Stimulated activated CD8-positive, alpha-beta memory T cell treated with anti-CD3 and anti-CD28 coated beads, Interleukin-7, amount 100 ng/mL, for 1 hour (primary cell): ENCODE measurements at places on chromosomes 5 and 9.
A peak's percentile ranks its signal among the peaks of the same experiment; 100 is the strongest.

- DNase-seq, result no peak
Measured at GRCh38 chr9:99121604-99122003, 16.7 kb downstream of the TGFBR1 start.

GRCh38 chr5:165086465-165086864 is 1581.0 kb downstream of the MAT2B start:
- no peak for DNase-seq

DNA sequence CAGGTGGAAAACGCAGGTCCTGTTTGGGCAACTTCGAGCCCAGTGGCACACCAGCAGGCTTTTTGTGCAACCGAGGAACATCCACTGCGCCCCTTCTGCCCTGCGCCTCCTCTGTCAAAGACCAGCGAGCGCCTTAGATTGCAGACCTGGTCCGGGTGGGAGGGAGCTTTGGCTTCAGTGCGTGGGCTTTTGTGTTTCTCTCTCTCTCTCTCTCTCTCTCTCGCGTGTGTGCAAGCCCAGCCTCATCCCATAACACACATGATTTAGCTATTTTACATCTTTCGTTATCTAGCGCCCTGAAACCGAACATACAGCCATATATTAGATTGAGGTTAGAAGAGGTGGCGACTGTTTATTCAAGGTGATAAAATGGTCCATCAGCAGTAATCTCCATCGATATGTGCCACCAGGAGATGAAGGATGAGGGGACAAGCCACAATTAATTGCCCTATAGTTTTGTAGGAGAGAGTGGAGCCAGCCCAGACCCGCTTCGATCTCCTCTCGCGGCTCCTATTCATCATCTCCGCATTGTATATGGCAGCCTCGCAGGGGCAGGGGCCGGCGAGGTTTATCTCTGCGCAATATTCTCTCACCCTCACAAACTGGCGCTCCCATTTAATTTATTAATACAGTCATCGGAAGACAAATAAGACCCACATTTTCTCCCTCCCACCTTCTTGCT is 5.3 kb downstream of the PRDM6 start:
- DNase-seq, result no peak

- no peak for DNase-seq
Measured at GRCh38 chr9:13002740-13003139, 227.9 kb downstream of the LURAP1L start.

DNA sequence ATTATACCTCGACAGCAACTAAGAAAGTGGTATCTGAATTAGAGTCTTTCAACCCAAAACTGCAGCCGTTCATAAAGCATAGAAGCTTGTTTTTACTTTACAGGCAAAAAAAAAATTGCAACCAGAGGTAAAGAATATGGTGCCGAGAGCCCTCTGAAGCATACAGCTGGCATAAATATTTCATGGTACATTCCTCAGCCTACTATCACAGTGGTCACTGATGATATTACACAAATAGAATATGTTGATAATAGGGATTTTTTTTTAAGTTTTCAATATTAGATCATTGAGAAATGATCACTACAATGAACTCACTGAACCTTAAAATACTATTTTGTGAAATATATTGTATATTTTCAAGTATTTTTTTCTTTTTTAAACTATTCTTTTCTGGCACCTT is 6.2 kb upstream of the SMC2 start:
- no peak for DNase-seq

DNA sequence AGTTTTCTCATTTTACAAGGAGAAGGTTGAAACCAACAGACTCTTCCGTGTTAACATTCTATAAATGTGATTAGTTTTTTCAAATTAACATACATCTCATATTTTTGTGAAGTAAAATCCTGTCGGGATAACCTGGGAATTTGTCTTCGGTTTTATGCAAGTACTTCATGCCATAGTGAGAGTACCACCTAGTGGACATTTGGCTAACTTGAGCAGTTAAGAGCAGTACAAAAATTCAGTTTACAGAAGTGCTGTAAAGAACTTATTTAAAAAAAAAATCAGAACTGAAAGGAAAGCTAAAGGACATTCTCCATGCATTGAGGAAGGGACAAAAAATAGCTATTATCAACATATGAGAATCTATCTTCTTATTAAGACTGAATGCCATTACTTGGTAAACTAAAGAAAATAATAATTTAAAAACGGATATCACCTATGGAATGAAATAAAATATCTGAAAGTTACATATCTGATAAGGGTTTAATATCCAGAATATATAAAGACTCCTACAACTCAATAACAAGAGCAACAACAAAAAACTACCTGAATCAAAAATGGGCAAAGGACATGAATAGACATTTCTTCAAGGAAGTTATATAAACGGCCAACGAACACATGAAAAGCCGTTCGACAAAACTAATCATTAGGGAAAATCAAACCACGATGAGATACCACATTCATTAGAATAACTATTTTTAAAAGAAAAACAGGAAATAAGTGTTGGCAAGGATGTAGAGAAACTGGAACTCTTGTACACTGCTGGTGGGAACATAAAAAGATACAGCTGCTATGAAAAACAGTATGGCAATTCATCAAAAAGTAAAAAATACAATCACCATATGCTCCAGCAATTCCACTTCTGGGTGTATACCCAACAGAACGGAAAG is 117.0 kb upstream of the GNA14 start:
- no peak for DNase-seq

GRCh38 chr9:16482764-16483163 is 387.7 kb downstream of the BNC2 start:
- DNase-seq, result no peak

DNA sequence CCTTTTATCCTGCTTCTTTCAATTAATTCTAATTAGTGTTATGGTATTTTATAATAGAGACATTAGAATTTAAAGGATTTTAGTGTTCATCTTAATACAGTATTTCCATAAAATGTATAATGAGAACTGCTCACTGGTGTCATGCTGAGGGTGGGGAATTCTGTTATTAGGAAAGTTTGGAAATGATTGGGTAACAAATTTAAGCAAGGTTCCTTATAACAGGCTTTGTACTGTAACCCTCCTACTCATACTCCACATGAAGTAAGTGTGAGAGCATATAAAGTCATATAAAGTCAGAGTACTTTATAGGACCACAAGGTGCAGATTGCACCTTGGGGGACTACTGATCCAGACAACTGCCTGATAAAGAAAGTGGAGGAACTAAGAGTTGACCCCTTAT is 42.2 kb downstream of the SV2C start:
- no peak for DNase-seq

DNA sequence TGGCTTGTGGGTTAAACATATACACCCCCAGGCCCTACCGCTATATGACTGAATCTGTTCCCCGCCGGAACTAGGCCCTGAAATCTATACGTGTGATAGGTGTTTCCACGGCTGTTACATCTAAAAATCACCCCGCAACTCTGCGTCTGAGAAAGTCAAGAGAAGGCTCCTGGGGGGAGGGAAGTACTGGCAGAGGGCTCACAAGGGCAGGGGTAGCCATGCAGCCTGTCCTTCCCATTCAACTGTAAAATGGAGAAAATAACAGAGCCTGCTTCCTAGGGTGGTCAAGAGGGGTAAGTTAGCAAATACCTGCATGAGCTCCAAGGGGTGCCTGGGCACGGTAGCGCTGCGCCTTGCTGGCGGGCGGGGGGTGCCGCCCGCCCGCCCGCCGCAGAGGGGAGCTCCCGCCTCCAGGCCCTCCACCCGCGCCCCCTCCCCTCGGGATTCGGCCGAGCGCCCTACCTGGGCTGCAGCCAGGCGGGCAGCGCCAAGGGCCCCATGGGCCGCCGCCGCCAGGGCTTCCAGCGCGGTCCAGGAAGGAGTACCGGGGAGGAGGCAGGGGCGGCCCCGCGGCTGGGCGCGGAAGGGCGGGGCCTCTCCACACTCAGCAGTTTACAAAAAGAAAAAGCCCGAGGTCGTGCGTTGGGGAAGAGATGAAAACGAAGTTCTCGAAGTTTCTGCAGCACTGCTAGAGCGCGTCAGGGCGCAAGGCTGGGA is at the start of gene HACD4:
Gene HACD4 (minus strand): TSS at position 550 of the 717 bp plus-strand sequence. CDS start 50 bp downstream, at position 500.
- DNase-seq, result peak; percentile 31

GRCh38 chr5:112125903-112126302 is 293.2 kb downstream of the EPB41L4A start:
- DNase-seq, result no peak

DNA sequence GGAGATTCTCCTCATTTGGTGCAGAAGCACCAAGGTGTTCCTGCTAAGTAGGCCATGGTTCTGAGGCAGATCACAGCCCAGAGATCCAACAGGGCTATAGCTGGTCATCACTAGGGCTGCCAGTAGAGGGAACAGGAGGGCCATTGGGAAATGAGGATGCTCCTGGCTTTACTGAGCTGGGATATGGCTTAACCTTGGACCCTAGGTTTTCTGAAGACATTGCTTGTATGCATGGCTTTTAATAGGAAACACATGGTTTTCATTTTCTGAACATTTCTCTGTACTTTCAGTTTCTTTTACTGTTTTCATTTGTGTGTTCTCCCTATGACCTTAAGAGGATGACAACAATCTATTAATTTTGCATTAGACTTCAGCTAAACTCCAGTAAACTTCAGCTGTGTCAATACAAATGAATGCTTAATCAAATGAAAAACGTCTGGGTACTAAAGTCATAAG is at the start of gene IFNW1:
Gene IFNW1 (minus strand): TSS at position 406 of the 456 bp plus-strand sequence. CDS start 262 bp downstream, at position 144.
- DNase-seq, result no peak

- DNase-seq, result no peak
Measured at GRCh38 chr9:6428940-6429889, 16.2 kb downstream of the UHRF2 start.

- no peak for DNase-seq
Measured at GRCh38 chr5:136199408-136199807, 6.4 kb upstream of the SMIM32 start.

DNA sequence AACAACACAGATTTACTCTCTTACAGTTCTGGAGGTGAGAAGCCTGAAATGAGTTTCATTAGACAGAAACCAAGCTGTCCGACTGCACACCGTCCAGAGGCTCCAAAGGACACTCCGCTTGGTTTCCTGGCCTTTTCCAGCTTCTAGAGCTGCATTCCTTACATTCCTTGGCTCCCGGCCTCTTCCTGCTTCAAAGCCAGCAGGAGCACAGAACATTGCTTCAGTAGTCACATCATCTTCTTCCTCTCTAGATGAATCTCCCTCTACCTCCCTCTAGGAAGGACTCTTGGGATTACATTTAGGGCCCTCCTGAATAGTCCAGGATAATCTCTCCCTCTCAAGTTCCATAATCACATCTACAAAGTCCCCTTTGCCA is 213.3 kb downstream of the CDK5RAP2 start:
- no peak for DNase-seq

DNA sequence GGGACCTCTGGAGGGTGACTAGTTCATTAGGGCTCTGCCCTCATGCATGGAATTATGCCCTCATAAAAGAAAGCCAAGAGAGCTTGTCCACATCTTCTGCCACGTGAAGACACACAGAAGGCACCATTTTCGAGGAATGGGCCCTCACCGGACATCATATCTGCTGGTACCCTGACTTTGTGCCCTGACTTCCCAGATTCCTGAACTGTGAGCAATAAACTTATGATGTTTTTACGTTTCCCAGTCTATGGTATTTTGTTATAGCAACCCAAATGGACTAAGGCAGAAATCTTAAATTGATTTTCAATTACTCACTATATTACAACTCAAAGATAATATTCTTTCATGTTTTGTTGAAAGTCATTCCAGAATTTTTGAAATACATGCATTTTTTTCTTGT is 163.8 kb upstream of the PAPPA start:
- DNase-seq, result no peak

GRCh38 chr5:96440185-96440538 is 7.1 kb upstream of the PCSK1 start:
- DNase-seq, result no peak

- DNase-seq, result no peak
Measured at GRCh38 chr5:109053995-109054417, 306.3 kb downstream of the FER start.

DNA sequence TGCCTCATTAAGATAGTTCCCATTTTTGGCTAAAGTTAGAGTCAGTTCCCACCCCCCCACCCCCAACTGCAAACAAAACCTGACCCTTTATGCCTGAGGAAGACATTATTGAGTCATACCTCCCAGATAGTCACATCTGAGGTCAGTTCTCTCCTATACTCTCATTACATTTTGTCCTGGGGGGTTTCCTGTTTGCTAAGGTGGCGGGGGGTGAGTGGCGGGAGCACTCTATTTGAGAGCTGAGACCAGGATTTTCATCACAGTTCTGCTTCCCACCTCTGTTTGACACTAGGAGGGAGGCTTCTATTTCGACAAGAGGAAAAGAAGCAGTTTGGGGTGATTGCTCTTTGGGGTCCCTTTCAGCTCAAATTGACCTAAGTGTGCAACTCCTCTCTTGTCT is 59.4 kb upstream of the ICE1 start:
- DNase-seq, result no peak

GRCh38 chr5:9720361-9720760 is 90.2 kb upstream of the TAS2R1 start:
- DNase-seq, result no peak

GRCh38 chr5:94830520-94830919 is 212.1 kb downstream of the SLF1 start:
- no peak for DNase-seq

DNA sequence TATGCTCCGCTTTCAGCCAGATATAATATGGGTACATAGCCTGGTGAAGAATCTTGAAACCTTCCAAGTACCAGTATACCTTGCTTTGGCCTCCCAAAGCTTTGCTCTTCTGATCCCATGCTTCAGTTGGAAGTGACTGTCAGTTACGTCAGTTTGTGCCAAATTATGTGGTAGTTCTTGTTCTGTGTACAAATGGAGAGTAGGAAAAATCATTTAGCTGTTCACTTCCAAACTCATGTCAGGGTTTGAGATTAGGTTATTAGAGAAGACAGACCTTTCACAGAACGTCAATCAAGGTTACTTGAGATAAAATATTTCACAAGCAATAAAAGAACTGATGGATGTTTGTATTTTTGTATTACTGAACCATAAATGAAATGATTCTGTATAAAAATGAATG is 117.2 kb downstream of the NDUFS4 start:
- DNase-seq, result no peak

- DNase-seq, result no peak
Measured at GRCh38 chr9:115232181-115232774, 114.3 kb upstream of the TNC start.
